ENCODE measurements at places on chromosomes 3 and 15.

- DNase-seq = no peak
Observed at GRCh38 chr3:125403789-125404188, 28.7 kb upstream of the ZNF148 start.

GRCh38 chr3:123919353-123919752, 35.2 kb upstream of the MYLK start:
- no peak for DNase-seq

GRCh38 chr3:47613722-47614121, 35.1 kb upstream of the CSPG5 start:
- no peak for DNase-seq

- no peak for DNase-seq
Observed at GRCh38 chr3:12962292-12962691, 110.9 kb downstream of the IQSEC1 start.

GRCh38 chr15:28888900-28889299, 3.1 kb downstream of the APBA2 start:
- no peak for DNase-seq

- no peak for DNase-seq
Observed at GRCh38 chr3:8766148-8766547, 3.3 kb downstream of the OXTR start.

GRCh38 chr15:41888662-41889253, 5.1 kb downstream of the SPTBN5 start:
- no peak for DNase-seq

All from Panc1 (cell line).